ENCODE measurements at places on chromosomes 6 and 20.

DNA sequence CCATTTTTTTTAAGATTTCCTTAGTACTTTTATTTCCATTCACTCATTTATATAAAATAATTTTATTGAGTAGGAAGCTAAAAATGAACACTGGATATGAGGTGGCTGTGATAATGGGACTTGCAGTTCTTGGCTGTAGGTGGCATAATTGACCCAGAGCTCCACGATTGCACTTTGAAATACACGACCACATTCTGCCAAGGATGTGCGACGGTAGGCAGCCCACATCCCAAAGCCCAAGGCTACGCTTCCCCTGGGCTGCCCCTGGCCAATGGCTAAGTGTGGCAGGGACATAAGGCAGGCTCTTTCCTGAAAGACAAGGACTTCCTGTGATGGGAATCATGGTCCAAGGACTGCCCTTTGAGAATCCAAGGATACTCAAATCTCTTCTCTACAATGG lies 43.7 kb upstream of the ADTRP start:
- no peak for DNase-seq

- DNase-seq, result no peak
These were observed 27.7 kb upstream of the KIAA0408 start for GRCh38 chr6:127486934-127487333.

DNA sequence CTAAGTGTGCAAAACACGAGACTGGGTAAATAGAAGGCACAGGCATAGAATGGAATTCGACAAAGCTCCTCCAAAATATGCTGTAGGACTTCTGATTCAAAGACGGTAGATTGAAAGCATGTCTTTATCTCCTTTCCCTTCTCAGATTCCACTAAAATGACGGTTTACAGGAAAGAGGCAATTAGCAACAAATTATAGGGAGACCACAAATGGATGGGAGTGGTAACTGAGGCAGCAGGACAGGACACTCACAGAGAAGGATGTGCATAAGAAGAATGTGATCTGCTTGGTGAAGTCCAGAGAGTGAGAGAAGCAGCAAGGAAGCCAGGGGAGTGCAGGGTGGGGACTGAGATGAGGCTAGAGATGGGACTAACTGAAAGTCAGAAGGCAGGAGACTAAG lies 113.4 kb upstream of the MRPS10 start:
- no peak for DNase-seq

GRCh38 chr20:47406849-47407682 lies 50.6 kb upstream of the ZMYND8 start:
- no peak for DNase-seq

- DNase-seq, result no peak
These were observed 52.8 kb downstream of the MYB start for GRCh38 chr6:135233686-135234491.

DNA sequence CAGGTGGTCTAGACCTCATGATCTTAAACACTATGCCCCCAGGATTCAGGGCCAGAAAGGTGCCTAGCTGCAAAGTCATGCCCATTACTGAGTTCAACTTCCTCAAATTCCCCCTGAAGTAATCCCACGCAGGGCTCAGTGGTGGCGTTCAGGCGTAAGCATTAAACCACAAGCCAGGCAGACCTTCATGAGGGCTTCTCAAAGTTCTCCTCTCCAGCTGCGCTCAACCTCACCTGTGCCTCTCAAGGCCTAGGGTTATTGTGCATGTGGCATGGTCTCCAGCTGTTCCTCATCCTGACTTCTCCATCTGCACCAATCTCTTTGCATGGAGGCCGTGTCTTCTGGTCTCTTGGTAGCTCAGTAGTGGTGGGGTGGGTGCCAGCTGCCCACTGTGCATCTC lies 113.6 kb downstream of the TSHZ2 start:
- DNase-seq, result no peak

DNA sequence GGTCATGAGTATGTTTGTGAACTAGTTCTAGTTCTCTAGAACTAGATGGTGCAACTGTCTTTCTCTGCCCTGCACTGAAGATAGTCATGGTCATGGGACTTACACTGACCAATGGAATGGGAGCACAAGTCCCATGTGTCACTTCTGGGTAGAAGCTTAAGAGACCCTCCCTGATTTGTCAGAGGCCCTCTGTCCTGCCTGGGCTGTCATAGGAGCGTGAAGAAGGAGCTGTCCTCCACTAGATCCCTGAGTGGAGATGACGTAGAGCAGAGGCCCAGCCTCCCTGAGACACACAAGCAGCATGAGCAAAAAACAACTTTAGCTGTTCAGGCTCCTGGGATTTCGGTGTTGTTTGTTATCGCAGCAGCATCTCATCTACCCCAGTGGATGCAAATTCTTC lies 514.5 kb downstream of the PREX1 start:
- no peak for DNase-seq

- DNase-seq, result no peak
These were observed 87.0 kb downstream of the CD164 start for GRCh38 chr6:109295109-109295773.

DNA sequence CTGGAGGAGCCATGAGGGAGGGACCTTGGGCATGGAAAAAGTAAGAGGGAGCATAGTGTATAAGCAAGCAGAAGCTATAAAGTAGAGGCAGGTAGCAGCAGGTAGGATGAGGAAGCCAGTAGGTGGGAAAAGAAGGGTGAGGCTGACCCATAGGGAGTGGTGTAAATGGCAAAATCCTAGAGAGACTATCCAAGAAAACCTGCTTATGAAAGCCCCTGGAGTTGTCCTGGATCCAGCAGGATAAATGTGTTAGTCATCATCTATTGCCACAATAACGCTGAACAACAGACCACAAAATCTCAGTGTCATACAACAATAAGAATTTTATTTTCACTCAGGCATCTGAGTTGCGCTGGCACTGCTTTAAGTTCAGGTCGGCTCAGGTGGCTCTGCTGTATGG lies 30.2 kb downstream of the CHD6 start:
- DNase-seq, result no peak

DNA sequence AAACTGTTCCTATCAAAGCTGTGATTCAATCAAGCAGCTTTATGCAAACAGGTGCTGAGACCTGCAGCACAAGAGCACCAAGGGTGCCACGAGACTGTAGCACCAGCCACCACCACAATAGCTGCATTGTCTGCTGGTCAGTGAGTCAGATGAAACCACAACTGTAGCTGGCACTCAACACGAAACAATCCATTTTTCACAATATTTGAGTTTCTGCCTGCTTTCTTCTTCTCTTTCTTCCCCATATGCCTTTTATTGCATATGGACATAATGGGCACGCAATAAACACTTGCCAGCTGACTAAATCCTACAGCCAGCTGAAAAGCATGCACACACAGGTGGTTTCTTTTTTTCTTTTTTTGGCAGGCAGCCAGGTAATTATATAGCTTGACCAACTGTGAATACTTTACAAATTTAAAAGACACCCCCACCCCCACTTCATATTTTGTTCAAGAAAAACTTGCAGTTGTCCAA lies 16.6 kb downstream of the SLC2A12 start:
- no peak for DNase-seq

- DNase-seq, result no peak
These were observed 591 bp upstream of the DCBLD1 start for GRCh38 chr6:117481926-117482239.

GRCh38 chr6:3251462-3252314 lies 7.1 kb upstream of the PSMG4 start:
- peak; percentile 65 for DNase-seq

- no peak for DNase-seq
These were observed 112.8 kb downstream of the INSM1 start for GRCh38 chr20:20480689-20481088.

GRCh38 chr6:30885481-30885998 lies 1.2 kb downstream of the DDR1 start:
- no peak for DNase-seq

DNA sequence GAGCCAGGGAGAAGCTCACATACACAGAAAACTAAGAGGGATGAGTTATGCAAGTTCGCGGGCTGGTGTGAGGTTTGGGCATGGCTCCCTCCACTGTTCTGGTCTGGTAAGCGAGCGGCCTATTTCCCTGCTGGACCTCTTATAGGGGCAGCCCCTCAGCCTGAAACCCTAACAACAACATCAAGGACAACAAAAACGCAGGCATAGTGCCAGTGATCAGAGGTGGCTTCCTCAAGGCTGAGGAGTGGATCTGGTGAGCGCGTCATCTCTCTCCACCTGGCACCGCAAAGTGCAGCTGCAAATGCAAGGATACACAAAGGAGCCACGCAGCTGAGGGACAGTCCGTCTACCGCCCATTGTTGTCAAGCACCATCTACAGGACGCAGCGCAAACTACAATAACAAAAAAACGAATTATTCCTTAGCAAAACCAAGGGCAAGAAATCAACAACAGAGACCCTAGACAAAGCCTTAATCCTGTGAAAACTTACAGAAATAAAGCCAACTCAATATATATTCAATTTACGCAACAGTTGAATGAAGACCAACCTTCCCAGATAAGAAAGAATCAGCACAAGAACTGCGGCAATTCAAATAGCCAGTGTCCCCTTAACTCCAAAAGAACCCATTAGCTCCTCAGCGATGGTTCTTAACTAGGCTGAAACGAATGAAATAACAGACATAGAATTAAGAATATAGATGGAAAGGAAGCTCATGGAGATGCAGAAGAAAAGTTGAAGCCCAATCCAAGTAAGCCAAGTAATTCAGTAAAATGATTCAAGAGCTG lies 9.2 kb upstream of the DEFB110 start:
- DNase-seq, result no peak

DNA sequence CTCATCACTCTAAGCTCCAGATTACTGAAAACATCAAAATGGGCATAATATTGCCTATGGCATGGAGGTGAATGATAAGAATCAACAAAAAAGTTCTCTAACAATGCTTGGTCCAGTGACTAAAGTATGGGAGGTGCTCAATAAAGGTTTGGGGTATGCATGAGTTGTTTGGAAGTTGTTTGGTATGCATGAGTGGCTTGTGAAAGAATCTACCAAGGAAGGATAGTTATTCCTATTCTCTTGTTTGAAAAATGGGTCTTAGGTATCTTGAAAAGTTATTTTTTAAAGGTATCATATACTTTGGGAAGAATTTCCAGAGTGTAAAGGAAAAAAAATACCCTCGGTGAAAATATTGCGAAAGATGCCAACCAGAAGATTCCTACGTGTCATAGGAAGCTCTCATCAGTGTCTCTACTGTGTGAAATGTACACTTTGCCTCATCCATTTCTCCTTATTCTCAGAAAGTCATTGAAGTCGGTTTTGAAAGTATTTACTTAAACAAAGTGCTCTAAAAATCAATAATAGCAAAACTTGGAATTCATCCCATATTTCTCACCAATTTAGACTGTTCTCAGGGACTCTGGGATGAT lies 449.8 kb downstream of the ADGRB3 start:
- DNase-seq, result no peak

DNA sequence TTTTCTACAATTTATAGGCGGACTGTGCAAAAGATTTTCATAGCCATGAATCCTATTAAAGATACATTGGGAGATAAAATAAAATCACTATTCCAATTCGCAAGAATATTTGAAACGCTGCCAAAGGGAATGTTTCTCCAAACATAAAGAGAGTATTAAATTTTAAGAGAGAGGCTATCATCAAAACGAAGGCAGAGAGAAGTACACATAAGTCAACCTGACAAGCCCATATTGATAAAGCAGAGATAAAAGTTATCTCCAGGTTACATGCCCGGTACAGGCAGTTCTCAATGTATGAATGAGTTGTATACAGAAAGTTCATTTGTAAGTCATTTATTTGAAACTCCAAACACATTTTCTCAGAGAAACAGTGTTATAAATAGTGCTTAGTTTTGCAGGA lies 193.1 kb downstream of the ATXN1 start:
- DNase-seq, result no peak

GRCh38 chr20:20447196-20447595 lies 79.3 kb downstream of the INSM1 start:
- no peak for DNase-seq

Data from stimulated activated CD8-positive, alpha-beta memory T cell treated with anti-CD3 and anti-CD28 coated beads, Interleukin-2, amount 100 ng/mL, for 1 hour (primary cell).